ENCODE measurements at places on chromosomes 7 and 10. TPM values are rescaled to one million over a fixed set of nuclear protein-coding genes. Genes with fewer than 3 reads are reported as not detected.
A peak's percentile ranks its signal among the peaks of the same experiment; 100 is the strongest.

- no peak for DNase-seq
Observed at GRCh38 chr7:40003597-40003996, 53.5 kb downstream of the CDK13 start.

DNA sequence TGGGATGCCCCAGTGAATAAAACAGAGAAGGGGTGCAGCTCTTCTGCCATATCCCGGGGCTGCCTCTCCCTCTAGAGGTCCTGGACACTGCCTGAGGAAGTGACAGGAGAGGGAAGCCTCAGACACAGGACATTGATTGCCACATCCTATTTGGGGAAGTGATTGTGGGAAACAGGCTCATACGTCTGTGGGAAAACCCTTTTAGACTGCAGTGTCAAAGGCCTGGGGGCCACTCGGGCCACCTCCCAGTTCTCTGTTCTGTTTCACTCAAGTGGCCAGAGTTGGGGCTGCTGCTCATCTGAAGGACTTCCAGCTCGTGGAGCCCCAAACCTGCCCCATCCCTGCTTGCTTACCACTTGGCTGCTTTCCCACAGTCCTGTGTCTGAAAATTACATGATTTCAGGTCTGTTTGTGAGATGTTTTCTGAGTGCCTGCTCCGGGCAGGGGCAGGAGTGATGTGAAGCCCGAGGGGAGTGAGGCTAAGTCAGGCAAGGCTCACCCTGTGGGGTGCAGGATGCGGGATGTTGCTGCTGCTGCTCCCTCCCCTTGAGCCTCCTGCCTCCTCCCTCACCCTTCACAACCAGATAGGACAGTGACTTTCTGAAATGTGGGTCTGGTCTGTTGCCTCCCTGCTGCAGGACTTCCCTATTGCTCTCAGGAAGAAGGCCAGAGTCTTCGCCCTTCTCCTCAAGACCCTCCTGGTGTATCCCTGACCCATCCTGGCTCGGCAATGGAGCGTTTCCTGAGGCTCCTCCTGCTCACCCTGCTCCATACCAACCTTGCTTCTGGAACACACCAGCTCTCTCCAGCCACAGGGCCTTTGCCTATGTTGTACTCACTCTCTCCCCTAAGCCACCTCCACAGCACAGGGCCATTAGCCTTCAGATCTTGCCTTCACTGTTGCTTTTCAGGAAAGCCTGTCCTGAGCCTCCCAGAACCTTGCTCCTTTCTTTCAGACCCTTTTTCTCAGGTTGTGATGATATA, 58.4 kb downstream of the NEURL1 start:
- DNase-seq: no peak

The DPYSL4 gene
- 1.7 TPM for total RNA-seq

The WEE2 gene
- total RNA-seq: 0.42 TPM

The PAPOLB gene
- total RNA-seq: 2.2 TPM

GRCh38 chr7:2979201-2979631, 64.5 kb downstream of the CARD11 start:
- no peak for DNase-seq

The GNG11 gene
- total RNA-seq: 48.1 TPM

The NPC1L1 gene
- not detected for total RNA-seq

The ESYT2 gene
- total RNA-seq: 106 TPM

DNA sequence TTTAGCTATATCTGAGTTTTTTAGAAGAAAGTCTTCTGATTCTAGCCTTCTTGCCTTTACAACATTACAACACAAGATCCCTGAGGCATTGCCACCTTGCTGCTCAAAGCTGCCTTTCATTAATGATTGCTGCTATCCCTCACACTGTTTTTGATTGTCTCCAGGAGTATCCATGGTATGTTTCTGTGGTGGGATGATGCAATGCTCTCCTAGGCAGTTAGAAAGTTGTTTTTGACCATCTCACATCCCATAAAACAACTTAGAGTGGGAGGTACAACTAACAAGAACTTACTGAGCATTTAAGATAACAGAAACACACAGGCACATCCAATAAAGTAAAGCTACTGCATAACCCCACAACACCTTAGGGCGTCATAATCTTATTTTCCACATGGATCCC, 1156.0 kb upstream of the LRRTM3 start:
- no peak for DNase-seq

DNA sequence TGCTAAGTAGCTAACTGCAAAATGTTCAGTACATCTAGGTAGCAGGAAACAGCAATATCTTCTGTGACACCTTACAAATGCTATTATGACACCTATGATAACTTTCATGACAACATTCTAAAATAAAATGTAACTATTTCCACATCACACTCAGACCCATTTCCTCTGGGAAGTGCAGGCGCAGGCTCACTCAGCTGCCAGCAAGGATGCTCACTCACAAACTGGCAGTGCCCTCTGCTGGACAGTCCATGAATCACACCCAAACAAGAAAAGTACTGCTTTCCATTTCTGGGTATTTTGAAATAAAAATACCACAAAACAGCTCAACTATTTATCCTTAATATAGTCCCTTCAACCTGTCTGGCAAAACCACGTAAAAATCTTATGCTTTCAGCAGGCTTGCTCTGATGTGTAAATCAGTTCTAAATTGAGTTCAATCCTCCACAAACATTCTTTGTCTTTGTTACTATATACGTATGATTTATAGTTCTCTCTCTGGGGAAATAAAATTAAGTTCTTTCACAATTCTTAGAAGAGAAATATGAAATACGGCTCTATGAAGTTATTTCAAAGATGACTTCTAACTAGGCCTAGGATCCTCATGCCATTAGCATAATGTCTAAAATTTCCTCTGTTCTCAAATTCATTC, 176.6 kb downstream of the PARD3 start:
- peak; percentile 69 for DNase-seq

DNA sequence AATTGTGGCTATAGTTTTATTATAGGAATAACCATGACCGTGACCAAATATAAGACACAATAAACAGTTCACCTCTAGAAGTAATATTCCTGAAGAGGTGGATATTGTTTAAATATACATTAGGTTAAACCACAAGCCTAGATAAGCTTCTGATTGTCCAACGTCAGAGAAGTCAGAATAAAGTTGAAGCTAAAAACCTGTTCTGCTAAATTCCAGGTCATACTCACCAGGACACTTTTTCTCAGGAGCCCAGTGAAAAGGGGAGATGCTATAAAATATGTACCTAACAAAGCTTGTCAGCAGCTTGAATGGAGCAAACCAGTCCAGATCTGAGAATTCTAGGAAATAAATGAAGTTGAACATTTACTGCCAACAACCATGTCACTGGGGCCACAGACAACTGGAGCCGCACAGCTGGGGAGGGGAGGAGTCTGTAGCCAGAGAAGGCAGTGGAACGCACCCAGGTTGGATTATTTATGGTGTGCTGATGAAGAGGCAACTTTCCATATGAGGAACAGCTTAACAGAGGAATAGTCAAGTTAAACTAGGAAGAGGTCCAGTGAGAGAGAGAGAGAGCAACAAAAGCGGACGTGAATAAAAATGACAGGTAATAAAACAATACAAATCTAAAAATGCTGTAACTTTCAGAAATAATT, 191.1 kb downstream of the ZNF438 start:
- peak; percentile 69 for DNase-seq

- no peak for DNase-seq
Observed at GRCh38 chr7:130275826-130276297, 9.2 kb downstream of the CPA2 start.

The MKX gene
- 6.2 TPM for total RNA-seq

GRCh38 chr10:103980288-103980906, 13.5 kb downstream of the SLK start:
- DNase-seq: no peak

- DNase-seq: no peak
Observed at GRCh38 chr10:34723750-34724149, 91.3 kb downstream of the PARD3 start.

DNA sequence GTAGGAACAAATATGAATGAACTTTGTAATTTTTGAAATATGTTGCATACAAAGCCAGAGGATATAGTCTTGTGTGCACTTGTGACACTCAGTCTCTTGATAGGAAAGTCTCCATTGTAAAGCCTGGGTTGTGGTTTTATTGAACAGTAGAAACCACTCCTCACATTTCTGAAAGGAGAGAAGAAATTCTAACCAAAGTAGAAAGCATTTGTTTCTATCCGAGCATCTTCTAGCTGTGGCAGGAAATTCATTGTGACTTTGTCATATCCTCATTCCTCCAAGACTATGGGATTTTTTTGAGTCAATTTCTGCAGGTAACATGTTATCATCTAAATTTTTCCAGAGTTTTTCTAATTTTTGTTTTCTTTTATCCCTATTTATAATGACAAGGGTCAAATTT, 55.5 kb upstream of the NCF1 start:
- DNase-seq: no peak

GRCh38 chr7:36075561-36075960, 77.5 kb upstream of the EEPD1 start:
- no peak for DNase-seq

The CHAT gene
- total RNA-seq: not detected

DNA sequence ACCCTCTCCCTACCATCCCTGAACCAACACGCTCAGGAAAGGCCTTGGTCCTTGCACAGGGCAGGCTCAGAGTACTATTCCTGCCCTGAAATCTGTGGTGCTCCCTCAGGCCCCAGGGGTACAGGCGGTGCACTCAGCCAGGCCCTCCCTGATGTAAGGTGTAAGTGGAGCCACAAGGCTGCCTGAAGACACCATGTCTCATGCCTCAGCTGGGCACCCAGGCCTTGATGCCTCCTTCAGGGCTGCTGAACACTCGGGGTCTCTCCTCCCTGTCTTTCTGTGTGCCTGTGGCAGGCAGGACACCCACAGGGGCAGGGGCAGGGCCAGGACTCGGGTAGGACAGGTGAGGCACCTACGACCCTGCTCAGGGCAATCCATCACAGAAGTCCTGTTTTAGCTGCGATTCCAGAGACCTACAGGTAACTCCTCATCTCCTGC, 22.9 kb upstream of the ANTXRL start:
- no peak for DNase-seq

The IKZF1 gene
- total RNA-seq: 7.8 TPM

The C10orf105 gene
- total RNA-seq: 0.26 TPM

All from urinary bladder (tissue), 4 donors.